GF-D8 (cell line): ENCODE measurements at places on chromosomes 13 and 19.

GRCh38 chr19:34904664-34905527, 21.8 kb upstream of the ZNF30 start:
- DNase-seq = no peak

- no peak for DNase-seq
These were observed at the start of gene LHFPL6 for GRCh38 chr13:39602614-39603366. Gene LHFPL6, minus strand, starts transcription at chr13:39603193.

GRCh38 chr19:16167055-16167454, 6.3 kb downstream of the CIB3 start:
- DNase-seq = no peak

- no peak for DNase-seq
These were observed 15.6 kb downstream of the LSM4 start for GRCh38 chr19:18307271-18307681.

DNA sequence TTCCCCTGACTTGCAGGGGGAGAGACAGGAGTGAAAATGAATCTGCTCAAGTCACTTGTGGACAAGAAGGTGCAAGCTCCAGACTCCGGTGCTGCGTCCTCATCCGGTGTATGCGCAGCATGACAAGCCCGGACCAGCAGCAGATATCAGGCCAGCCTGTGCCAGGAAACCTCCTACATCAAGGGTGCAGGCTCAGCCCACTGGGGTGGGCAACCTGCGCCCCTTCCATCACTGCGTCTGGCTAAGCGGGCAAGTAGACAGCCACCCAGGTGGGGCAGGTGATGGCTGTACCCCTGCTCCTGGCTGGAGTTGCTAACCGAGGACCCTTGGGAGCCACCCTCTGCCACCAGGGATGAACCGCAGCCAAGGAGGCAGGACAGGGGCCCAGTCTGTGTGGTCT, 32.9 kb upstream of the SLC15A1 start:
- DNase-seq = no peak

DNA sequence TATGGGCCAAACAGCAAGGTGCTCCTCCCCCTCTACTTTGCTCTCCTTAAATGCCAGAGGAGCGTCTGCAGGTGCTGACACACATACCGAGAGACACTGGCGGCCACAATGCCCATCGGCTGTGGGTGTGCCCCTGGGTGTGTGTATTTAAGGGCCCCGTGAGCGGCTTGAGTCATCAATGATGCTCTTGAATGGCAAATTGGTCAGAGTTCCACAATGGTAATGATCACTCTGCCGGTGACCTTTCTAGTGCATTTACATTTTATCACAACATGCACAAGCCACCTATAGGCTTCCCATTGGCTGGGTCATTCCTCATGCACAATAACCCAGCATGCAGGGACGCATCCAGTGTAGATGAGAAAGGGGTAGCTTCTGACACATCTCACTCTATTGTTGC, 124.8 kb downstream of the ZNF536 start:
- DNase-seq = no peak

DNA sequence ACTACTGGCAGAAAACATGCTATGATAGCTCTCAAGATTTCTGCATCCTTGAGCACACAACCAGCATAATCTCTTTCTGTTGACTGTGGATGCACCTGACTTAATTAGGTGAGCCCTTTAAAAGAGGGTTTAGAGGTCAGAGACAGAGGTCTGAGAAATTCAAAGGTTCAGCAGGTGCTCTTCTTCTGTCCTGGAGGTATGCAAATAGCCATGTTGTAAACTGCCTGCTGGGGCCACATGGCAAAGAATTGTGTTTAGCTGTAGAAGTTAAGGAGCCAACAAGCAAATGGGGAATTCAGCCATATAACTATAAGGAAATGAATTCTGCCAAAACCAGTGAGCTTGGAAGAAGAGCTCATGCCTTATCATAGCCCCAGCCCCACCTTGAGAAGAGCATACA, 11.6 kb upstream of the DCLK1 start:
- DNase-seq = no peak

- no peak for DNase-seq
These were observed 460.5 kb downstream of the COG6 start for GRCh38 chr13:40116008-40116407.

DNA sequence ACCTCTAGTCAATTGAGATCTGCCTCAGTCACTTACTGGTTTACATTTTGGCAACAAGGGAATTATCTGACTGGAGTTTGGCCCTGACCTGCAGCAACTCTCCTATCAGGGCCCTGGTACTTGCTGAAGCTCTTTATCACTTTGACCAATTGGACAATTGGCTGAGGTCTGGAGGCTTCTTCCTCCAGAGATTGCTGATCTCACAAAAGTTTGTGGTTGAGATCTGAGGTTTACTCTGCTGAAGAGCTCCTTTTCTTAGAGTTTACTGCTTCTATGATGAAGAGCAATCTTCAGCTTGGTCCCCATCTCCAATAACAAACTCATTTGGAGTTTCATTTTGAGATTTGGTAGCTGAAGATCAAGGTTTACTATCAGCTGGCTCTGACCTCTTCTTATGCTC, 276.9 kb upstream of the SGCG start:
- no peak for DNase-seq

- DNase-seq = no peak
These were observed 5.7 kb downstream of the COPE start for GRCh38 chr19:18913466-18913865.

DNA sequence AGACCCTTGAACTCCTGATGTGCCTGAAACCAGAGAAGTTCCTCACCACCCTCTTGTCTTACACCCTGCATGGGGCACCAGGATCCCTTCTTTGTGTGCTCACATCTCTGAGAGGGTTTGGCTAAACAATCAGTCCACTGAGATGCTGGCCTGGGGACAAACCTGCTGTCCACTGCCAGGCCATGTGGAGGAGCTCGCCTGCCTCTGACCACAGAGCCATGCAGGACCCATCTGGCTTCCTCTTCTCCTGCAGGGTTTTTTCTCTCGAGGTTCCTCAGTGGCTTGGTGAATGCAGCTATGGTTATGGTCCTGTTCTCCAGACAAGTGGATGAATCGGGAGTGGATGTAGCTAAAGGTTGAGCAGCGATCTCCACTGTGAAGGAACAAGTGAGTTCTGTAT, 49.1 kb upstream of the MEDAG start:
- no peak for DNase-seq

GRCh38 chr13:50226515-50227155, 211.4 kb downstream of the KCNRG start:
- no peak for DNase-seq
